ENCODE measurements at places on chromosomes 11 and 22. TPM values are rescaled to one million over a fixed set of nuclear protein-coding genes. Genes with fewer than 3 reads are reported as not detected.

GRCh38 chr22:36327922-36328551, 59.7 kb downstream of the MYH9 start:
- no peak for DNase-seq

GRCh38 chr11:43923406-43924111, 18.9 kb upstream of the C11orf96 start:
- DNase-seq, result no peak

DNA sequence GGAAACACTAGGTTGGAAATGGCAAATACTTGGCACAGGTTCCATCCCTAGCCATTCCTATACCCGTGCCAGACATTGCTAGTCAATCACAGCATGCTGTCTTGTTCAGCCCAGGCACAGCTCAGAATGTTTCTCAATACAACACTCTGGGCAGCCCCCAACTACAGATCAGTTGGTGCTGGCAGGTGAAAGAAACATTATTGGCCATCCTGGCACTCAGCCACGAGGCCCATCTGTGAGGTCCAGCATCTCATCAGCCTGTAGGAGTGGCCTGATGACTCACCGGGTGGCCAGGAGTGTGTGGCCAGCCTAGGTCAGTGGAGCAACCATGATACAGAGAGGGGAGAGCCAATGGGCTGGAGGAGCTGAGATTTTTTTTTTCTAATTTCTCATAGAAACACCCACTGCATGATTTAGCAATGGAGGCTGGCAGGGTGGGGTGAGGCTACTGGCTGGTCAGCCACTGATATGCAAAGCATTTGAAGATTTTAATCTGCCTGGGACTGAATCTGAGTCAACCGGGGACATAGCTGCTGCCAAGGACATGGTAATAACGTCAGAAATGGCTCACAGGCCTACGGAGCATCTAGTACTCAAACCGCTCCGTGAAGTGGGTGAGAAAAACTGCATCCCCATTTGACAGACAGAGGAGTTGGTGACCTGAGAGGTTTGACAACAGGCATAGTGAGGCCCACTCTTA, 5.4 kb downstream of the MYO18B start:
- no peak for DNase-seq

Gene ACRV1
- total RNA-seq, result not detected

GRCh38 chr11:130522284-130522961, 74.0 kb downstream of the ADAMTS15 start:
- DNase-seq, result no peak

Gene PARVA
- total RNA-seq, result under 0.01 TPM

Gene SORL1
- total RNA-seq, result 260 TPM

DNA sequence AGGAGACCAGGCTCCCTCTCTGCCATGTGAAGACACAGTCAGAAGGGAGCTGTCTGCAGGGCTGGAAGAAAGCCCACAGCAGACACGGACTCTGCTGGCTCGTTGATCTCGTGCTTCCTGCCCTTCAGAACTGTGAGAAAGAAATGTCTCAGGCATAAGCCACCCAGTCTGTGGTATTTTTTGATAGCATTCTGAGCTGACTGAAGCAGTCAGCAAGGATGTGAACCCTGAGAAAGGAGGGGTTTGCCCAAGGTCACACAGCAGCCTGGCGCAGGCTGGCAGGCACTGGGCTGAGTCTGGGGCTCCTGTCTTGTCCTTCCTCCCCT, 255.1 kb upstream of the B3GAT1 start:
- DNase-seq, result no peak

Gene TUB
- 2.2 TPM for total RNA-seq

Gene KCNJ4
- total RNA-seq, result 0.27 TPM

DNA sequence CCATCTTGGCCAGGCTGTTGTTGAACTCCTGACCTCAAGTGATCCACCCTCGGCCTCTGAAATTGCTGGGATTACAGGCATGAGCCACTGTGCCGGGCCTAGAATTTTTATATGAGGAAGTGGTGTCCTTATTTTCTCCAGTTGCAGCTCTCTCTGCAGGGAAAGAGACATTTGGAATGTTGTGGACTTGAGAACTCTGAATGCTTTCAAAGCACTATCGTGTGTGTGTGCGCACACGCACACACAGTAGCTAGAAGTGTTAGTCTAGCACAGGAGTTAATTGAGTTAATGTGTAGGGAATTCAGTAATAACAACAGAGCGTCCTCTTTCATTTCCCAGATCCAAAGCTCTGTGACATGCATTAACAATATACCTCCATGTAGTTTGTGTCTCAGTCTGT, 164.0 kb upstream of the RASSF10 start:
- DNase-seq, result no peak

Gene CCDC87
- total RNA-seq, result 0.27 TPM

Gene OR6M1
- under 0.01 TPM for total RNA-seq

DNA sequence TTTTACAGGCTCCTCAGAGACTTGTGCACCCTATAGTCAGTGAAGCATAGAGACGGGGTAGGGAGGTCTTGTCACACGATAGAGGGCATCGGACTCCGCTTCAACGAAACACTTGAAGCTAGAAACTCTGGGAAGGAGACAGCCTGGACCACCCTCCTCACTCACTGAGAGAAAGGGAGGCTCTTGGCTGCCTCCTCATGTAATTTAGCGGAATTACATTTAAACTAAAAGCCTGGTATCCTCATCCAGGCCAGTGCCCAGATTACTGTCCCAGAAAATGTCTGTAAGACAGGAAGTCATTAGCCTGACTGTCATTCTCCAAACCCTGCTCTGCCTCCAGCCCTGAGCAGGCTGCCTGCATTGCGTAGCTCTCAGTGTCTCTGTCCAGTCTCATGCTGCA, 36.0 kb downstream of the TTLL1 start:
- no peak for DNase-seq

Gene IFTAP
- 12.1 TPM for total RNA-seq

Gene PRDX5
- 103 TPM for total RNA-seq

GRCh38 chr22:32958001-32958400, 100.2 kb downstream of the SYN3 start:
- DNase-seq, result no peak

- DNase-seq, result peak; percentile 31
Measured at GRCh38 chr11:36450110-36450572, 59.9 kb downstream of the TRAF6 start.

DNA sequence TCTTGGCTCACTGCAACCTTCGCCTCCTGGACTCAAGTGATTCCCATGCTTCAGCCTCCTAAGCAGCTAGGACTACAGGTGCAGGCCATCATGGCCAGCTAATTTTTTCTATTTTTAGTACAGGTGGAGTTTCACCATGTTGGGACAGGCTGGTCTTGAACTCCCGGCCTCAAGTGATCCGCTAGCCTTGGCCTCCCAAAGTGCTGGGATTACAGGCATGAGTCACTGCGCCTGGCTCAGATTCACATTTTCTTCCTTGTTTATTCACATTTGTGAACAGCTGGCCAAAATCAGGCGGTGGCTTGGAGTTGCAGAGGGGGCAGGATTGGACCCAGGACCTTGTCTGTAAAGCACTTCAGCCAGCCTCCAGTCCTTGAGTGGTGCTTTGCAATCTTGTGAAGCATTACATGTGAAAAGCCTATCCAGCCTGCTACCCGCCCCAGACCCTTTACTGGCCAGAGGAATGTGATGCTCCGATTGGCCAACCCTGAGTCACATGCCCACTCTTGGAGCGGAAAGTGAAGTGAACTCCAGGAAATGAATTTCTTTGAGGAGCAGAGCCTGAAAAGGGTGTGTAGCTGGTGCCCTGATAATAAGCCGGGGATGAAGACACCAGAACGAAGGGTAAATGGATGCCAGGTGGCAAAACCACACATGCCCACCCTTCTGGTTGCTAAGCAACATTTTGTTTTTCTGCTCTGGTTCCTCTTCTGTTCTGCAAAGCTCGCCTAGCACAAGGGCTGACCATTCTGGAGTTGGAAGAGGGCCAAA, 62.6 kb upstream of the PTPRJ start:
- DNase-seq, result no peak

- DNase-seq, result no peak
Measured at GRCh38 chr11:17746096-17746495, 11.5 kb downstream of the KCNC1 start.

- DNase-seq, result no peak
Measured at GRCh38 chr22:47335460-47335859, 573.0 kb downstream of the TBC1D22A start.

- no peak for DNase-seq
Measured at GRCh38 chr11:65210748-65211147, 29.0 kb downstream of the CAPN1 start.

Gene CHRM4
- total RNA-seq, result 1.6 TPM

DNA sequence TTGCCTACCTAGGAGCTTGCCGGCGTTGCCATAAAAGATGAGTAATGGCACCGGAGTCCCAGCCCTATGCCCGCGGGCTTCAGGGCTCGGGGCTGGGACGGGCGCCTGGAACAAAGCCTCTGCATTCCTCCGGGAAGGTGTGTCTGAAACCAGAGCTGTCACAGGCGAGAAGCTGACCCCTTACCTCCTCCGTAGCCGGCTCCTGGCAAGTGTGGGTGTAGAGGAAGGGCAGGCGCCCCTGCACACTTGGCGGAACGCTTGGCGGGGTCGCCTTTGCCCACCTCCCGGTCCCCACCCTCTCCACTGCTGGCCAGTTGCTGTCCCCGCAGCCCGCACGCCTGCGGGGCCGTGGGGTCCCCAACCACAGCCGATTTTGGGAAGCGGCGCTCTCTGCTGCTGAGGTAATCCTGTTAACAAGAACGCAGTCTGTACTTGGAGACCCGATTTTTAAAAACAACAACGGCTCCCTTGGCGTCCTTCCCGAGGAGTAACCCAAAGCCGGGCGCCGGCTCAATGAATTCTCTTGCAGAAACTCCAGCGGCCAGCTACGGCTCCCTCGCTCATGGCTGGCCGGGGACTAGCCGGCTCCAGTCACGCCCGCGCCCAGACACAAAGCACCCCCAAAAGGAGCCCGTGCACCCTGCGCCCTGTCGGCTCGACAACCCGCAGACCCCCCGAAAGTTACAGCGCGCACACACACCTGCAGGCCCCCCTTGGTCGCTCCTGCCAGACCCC, 89.2 kb downstream of the PLEKHA7 start:
- no peak for DNase-seq

Gene CATSPERZ
- not detected for total RNA-seq

GRCh38 chr11:48052183-48053044, 72.1 kb downstream of the PTPRJ start:
- DNase-seq, result no peak

GRCh38 chr22:23071230-23072076, 1.1 kb downstream of the GNAZ start:
- peak; percentile 5 for DNase-seq

Gene VSTM5
- under 0.01 TPM for total RNA-seq

GRCh38 chr22:37801946-37802309, 5.8 kb upstream of the GCAT start:
- peak; percentile 51 for DNase-seq

Gene ZNF215
- total RNA-seq, result 2.7 TPM

DNA sequence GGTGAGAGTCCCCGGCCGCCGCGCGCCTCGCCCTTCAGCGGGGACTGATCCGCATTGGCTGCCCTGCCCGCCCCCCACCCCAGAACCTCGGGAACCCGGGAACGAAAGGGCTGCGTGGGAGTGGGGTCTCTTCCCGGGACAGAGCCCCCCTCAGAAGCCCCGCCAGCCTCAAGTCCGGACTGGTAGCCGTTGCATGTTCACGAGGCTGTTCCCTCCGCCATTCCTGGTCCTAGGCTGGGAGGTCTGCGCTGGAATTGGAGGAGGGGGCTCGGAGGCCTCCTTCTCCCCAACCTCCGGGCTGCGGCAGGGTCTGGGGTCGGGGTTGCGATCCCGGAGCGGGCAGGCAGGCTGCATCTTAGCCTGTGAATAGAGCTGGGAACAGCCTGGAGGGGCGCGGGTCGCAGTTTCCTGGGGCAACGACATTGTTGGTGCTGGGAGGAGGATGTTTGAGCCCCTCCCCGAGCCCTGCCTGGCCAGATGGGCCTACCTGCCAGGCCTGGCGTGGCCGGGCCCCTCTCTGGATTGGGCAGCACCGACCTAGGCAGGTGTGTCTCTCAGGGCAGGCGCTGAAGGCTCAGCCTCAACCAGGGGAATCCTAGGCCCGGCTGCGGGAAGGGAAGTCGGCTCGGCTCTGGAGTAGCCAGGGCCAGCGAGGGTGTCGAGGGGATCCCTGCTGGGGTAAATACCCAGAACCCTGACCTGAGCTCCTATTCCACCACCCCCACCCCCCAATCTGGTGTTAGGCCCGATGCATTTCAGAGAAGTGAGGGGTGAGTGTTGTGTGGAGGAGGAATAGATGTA, 670 bp downstream of the MAPK8IP1 start:
- DNase-seq, result no peak

Gene GPHA2
- total RNA-seq, result not detected

- DNase-seq, result no peak
Measured at GRCh38 chr11:121763526-121763925, 310.8 kb upstream of the SORL1-AS1 start.

GRCh38 chr22:24407278-24407665, 20.1 kb upstream of the ADORA2A start:
- DNase-seq, result no peak

GRCh38 chr11:75939992-75940391, 125.0 kb downstream of the UVRAG start:
- DNase-seq, result no peak

Gene RAB38
- 10.2 TPM for total RNA-seq

Gene IGSF22
- total RNA-seq, result 0.54 TPM

DNA sequence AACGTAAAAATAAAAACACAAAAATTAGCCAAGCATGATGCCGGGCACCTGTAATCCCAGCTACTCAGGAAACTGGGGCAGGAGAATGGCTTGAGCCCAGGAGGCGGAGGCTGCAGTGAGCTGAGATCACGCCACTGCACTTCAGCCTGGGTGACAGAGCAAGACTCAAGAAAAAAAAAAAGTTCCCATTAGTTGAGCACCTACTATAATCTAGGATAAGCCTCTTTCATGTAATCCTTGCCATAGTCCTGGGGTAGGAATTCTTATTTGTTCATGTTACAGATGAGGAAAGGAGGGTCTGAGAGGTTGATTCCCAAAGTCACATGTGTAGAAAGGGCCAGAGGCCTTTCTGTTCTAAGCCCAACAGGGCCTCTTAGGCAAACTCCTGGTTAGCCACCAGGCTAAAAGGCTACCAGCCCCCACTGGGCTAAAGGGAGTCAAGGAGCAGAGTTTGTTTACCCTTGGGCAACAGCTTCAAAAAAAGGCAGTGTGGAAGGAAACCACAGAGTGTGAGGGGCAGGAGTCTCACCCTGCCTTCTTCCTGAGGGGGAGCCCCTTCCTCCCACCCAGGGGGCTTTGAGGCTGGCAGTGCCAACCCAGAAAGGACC, 21.6 kb upstream of the CSNK1E start:
- DNase-seq, result no peak

DNA sequence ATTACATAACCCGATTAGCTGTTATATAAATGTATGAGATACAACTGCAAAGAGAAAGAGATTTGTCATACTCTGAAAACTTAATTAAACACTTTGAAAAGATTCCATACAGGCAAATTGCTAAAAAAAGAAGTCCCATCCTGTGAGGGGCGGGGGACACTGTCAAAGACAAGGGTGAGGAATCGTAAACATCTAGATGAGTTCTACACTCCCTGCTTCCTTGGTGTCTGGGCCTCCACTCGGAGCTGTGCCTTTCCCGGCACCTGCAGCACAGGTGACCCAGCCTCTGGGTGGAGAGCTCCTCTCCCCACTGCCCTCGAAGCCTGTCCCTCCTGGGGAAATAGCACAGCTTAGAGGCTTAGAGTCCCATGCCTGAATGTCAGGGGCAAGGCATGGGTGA, 69.2 kb upstream of the CRYBB3 start:
- no peak for DNase-seq

Measured in hematopoietic multipotent progenitor cell (in vitro differentiated cells).